ENCODE measurements at places on chromosomes 6 and 20.

DNA sequence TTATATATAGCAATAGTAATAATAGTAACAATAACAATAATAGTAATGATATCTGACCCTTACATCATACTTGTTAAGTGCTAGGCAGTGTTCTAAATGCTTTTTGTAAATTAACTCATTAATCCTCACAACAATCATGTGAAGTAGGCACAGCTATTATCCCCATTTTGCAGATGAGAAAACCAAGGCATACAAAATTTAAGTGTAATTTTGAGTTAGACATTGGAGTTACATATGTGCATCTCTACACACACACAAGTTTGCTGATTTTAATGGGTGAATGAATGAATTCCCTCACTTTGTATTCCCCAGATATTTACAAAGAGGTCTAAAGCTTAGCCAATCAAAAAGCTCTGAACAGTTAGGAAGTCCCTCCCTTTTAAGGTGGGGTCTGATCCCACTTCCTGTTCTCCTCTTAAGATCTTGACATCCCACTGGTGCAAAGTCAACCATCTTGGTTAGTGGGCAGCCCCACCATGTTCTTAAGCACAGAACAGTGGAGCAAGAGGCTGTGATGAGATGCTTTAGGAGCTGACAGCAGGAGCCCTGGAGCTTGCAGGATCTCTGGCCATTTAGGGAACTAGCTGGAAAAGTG, 85.3 kb upstream of the FOXP4 start:
- DNase-seq, result no peak

DNA sequence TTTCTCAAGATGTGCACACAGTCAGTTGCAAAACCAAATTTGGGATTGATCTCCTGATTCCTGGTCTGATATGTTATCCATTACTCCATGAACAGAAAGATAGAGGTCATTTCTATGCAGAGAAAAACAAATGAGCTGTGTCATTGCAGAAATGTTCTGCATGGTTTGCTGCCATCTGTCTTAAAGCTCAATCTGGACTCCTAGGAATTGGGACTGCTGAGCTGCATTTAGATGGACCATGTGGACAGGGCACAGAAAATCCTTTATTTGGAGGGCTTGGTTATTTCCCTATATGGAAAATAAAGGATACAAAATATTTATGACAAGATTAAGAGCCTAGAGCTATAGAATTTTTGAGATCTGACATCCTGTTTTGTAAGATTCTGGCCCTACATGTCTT, 91.3 kb downstream of the ADGRB3 start:
- DNase-seq, result no peak

DNA sequence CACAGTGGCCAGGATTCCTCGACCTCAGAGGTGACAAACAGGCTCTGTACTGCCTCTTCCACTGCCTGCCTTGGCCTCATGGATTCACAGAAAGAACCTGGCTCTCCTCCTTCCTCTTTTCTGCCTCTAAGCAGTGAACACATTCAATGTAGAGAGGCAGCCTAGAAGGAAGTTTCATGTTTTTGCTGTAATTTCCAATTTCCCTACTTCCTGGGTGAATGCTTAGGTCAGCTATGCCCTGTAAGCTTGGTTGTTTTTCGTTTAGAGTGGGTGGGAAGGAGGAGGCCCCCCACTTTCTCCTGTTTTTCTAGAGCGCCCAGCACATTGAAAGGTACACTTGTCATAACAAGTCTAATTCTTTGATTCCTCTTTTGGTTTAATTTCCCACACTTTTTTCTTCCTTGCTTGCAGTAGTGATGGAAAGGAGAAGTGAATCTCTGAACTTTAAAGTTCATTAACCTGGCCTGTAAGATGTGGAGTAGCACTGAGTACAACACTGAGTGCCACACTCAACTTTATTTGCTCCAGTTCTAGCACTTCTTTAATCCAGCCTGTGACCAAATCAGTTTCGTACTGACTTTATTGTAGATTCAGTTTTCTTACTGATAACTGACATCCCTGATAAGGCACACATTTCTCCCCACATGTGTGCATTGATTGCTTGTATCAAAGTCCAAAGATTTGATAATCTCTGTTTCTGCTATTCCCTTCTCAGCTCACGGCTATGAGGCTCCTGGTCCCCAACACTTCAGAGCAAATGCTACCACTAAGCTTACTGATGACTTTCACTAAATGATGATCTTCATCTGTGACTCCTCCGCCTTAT, 100.0 kb upstream of the MAN1A1 start:
- no peak for DNase-seq

DNA sequence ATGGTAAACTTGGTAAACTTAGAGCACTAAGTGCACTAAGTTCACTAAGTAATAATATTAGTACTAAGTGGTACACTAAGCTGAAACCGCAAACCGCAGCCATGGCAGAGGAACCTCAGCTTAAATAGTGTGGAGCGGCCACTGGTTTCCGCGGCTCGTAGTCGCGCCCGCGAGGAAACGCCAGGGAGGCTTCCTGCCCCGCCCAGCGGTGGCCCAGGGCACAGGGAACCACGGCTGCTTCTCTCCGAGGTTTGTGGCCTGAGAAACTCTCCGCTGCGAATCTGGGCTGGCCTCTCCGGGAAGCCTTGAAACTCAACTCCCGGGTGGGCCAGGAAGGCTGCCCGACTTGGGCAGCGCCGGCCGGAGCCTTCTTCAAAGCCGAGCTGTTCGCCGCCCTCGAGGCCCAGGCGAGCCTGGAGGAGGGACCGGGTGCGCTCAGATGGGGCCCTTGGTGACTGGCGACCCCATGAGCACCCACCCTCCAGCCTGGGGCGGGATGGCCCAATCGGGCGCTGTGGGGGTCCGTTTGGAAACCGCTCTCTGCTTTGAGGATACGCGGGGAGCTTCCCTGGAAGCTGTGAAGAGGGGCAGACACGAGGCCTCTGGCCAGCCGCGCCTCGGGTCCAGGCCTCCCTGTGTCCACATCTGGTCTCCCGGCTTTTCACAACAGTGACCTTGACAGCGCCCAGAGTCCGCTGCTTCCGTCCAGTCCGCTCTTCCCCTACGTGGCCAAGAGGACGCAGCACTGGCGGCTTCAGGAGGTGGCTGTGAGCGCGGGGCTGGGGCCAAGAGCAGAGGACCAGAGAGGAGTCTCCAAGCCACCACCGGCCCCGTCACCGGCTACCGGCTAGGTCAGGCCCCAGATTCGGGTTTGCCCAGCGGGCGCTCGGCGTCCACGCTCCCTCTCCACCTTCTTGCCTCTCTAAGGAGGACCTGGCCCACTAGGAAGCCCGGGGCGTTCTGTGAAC, 25.4 kb upstream of the HLA-E start:
- peak; percentile 35 for DNase-seq

DNA sequence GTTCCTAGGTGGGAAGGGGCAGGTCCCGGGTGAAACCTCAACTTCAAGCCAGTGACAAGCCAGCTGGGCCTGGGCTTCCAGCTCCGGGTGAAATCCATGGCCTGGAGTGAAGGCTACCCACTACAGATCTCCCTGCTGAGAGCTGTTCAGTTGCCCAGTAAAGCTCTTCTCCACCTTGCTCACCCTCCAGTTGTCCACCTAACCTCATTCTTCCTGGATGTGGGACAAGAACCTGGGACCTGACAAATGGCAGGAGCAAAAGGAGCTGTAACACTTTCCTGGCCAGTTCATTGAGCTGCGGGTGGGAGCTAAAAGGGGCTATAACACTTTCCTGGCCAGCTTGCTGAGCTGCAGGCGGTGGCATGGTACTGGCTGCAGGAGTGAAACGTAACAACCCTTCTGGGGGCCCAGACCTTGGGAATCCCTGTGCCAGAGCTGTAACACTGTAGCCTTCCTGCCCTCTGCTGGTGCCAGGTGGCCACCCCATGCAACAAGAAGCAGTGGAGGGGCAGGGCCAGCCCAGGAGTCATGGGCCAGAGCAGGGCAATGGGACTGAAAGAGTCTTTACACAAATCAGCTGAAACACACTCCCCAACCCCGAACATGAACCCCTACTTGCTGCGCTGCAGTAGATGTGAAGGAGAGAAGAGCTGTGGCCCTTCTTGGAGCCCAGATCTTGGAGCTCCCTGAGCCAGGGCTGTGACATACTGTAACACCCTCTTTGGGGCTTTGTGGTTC, 3.6 kb upstream of the HINT3 start:
- no peak for DNase-seq

DNA sequence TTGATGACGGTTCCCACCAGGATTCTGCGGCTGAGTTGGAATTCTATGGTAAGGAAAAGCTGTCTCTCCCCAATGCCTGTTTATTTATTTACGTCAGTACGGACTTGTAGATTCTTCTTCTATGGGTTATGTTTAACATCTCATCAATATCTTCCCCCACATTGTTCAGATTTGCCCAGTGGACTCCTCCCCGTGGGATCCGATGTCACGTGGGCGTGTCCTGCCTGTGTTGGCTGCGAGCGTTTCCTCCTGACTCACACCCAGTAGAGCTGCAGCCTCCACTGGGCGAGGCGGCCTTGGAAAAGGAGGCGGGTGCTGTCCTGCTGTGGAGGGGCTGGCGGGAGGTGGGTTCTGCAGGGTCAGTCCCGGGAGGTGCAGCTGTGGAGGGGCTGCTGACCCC, 46.8 kb upstream of the SLCO4A1 start:
- peak; percentile 21 for DNase-seq

DNA sequence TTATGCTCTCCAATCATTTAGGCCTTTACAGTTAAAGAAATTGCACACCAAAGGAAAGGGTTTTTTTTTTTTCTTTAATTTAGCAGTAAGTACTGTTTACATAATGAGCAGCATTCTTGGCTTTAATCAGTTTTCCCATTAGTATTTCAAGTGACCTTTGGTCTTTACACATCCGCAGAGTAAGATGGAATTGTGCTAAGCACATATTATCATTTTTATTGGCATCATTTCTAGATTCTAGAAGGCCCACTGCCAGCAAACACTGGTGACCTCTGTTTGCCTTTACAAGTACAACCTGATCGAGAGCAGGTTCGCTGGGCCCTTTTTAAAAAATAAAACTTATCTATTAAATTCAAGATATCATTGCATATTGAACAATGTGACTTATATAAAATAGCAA, 104.3 kb downstream of the ADGRG6 start:
- DNase-seq, result no peak

DNA sequence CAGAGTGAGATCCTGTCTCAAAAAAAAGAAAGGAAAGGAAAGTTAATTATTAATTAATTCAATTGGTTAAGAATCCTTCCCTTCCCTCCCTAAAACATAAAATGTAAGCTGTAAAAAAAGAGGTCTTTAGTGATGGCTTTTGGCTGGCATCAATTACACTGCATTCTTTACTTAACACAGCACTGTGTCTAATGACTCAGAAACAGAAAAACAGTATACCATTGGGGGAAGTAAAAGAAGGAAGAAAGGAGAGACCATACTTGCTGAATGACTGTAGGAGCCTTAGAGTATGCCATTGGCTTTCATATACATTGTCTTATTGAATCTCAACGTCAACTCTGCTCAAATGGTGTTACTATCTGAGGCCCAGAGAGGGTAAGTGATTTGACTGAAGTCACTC, 18.3 kb upstream of the CITED2 start:
- no peak for DNase-seq

DNA sequence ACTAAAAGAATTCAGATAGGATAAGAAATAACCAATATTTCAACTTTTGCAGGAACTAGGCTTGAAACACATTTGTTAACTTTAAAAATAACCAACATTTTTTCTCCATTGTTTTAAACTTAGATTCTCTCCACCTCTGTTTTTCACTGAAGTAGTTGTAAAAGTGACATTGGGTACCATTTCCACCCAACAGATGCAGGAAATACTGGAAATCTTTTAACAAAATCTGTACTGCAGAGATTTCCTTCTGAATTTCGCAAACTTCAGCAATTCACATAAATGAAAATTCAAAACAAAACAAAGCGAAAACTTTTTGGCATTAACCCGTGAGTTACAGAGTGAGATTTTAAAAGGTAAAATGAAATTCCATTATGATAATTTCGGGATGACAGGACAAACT, 731.7 kb downstream of the RFPL4B start:
- DNase-seq, result no peak

DNA sequence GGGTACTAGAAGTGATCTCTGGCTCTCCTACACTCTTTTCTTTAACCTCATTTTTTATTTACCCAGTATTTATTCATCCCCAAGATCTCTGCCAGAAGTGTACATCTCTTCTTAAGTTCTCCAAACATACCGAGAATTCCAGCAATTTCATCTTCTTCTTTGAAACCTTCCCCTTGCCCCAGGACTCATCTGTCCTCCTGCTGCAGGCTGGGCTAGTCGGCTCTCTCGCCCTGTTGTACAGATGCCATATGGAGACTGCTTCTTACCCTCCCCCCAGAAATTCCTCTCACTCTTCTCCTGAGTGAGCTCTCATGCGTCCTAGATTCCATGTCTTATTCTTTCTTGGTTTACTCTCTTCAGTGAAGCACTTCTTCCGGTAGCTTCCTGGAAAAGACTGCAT, 21.9 kb upstream of the PNRC1 start:
- DNase-seq, result no peak

GRCh38 chr20:13671512-13671911, 32.8 kb upstream of the TASP1 start:
- no peak for DNase-seq

DNA sequence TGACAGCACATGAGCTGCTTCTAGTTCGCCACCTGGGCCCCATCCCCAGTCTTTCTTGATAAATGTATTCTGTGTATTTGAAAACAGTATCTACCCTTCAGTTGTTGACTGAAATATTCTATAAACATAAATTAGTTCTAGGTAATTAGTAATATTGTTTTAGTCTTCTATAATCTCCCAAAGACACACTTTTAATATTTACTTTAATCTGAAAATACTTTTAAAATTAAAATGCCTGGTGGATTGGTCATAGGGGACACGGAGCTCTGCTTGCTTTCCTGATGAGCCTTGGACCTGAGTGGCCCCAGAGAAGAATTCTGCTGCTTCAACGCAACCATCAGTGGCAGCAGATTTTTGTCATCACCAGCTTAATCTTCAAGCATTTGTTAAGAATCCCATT, 234.5 kb downstream of the THBS2 start:
- no peak for DNase-seq

DNA sequence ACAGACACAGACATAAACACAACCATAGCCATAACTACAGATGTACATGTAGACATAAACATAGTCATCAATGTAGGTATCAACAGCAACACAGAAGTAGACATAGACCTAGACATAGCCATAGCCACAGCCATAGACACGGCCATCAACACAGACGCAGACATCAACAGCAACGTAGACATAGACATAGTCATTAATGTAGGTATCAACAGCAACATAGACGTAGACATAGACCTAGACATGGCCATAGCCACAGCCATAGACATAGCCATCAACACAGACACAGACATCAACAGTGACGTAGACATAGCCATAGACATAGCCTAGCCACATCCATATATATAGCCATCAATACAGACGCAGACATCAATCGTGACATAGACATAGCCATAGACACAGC, 258.3 kb upstream of the FOXQ1 start:
- DNase-seq, result no peak

GRCh38 chr6:157374889-157375443, 6.0 kb upstream of the ZDHHC14 start:
- DNase-seq, result no peak

GRCh38 chr6:145733810-145734209, 1.5 kb downstream of the EPM2A start:
- DNase-seq, result peak; percentile 17
